Effector CD4-positive, alpha-beta T cell (primary cell): ENCODE measurements at places on chromosomes 13 and 19.

DNA sequence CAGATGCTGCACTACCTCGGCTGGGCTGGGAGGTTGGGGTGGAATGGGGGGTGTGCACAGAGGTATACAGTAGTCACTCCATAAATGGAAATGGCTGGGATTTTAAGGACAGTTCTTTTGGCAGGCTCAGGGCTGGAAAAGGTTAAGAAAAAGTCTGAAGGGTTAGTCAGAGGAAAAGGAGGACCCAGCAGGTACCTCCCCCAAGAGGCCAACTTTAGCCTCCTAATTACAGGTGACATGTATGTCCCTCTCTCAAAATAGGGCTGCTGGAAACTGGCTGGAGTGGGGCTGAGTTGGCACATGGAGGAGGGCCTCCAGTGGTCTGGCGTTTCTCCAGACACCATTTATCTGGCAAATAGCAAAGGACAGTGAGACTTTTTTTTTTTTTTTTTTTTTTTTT is 994 bp downstream of the CCDC194 start:
- no peak for DNase-seq

DNA sequence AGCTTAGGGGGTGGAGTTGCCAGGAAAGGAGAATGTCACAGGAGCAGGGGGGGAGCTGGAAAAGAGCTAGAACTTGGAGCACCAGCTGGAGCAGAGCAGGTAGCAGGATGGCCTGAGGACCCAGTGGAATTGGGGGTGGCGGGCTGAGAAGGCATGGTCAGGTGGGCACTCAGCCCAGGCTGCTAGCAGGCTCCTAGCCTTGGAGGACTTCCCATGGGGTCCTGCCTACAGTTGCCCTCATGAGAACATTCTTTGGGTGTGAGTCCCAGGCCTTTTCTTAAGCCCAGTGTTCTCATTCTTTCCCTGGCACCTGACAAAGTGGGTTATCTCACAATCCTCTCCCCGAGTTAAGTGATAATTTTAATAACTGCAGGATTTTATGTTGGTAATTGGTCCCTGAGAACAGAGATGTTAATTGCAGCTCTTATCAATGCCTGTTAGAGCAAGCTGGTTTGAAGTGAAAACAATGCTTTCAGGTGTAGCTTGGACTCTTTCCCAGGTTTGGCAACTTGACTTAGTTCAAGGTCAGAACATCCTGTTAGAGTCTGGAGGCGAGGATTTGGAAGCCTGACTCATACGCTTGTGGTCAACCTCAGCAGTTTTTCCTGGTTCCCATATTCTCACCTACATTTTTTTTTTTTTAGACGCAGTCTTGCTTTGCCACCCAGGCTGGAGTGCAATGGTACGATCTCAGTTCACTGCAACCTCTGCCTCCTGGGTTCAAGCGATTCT is 18.1 kb upstream of the OLFM4 start:
- DNase-seq, result no peak

- DNase-seq, result no peak
Measured at GRCh38 chr19:49339301-49340068, 4.3 kb downstream of the CD37 start.

DNA sequence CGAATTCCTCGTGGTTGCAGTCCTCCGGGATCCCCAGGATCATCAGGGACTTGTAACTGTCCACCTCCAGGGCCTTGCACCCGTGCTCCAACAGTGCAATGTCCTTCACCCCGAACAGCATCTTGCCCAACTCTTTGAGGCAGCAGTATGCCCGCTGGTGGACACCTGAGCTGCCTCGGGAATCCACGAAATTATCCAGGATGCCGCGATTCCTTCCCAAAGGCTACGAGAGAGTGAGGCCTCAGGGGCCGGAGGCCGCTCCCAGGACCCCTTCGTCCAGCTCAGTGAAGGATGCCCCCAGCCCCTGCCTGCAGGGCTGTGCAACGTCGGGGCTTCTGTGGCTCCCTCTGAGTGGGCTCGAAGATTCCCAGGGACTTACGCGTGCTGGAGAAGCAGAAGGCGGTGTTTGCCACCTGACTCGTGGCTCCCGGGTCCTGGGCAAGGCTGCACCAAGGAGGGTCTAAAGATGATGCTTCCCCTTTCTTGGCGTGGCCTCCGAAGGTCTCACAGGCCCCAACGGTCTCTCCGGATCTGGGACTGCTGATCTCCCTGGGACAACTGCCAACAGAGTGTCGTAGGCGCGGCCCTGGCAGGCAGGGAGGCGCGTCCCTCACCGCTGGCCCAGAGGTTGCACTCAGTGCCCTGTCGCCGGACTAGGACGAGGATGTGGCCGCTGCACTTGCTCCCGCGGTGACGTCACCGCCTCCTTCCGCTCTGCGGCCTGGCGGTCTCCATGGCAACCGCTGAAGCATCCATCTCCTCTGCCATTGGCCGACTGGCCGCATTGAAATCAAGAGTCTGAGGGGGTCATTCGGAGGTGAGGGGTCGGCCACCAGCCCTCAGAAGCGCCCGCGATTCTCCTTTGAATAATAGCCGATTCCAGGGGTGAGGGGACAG is at the start of gene PNMA8C:
PNMA8C (minus strand) TSS at position 698 of the 897 bp plus-strand sequence; CDS start at position 121, 577 bp downstream.
- no peak for DNase-seq

- no peak for DNase-seq
Measured at GRCh38 chr13:110758195-110758805, 44.8 kb downstream of the ING1 start.

DNA sequence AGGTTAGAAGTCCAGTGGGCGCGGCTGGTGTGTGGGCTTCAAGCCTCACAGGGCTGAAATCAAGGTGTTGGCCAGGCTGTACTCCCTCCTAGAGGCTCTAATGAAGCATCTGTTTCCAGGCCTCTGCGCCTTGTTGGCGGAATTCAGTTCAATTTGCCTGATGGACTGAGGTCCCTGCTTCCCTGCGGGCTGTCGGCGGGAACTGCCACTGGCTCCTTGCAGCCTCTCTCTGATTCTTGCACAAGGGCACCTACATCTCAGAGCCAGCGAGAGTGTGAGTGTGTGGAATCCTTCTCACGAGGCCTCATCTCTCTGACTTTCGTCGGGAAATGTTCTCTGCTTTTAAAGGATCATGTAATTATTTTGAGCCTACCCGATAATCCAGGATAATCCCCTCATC is 128.6 kb downstream of the DLEU7 start:
- no peak for DNase-seq

- no peak for DNase-seq
Measured at GRCh38 chr19:23971598-23971997, 56.9 kb downstream of the ZNF726 start.

GRCh38 chr13:91946498-91947070 is 548.2 kb downstream of the GPC5 start:
- no peak for DNase-seq

DNA sequence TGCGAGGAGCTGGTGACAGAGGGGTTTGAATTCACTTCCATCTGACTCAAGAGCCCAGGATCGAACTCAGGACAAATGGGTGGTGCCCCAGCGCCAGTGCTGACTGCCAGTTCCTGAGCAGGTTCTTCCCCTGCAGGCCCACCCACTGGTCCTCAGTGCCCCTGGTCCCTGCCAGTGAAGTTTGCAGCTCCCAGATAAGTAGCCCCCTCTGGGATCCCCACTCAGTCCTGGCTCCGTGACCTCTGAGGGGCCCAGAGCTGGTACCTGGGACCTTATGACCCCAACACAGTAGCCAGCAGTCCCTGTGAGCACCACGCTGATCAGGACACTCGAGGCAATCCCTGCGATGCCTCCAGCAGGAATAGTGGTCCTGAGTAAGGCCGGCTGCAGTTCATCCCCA is 11.3 kb upstream of the CEACAM20 start:
- no peak for DNase-seq

- DNase-seq, result peak; percentile 49
Measured at GRCh38 chr13:112587212-112587763, 665 bp downstream of the TUBGCP3 start.

DNA sequence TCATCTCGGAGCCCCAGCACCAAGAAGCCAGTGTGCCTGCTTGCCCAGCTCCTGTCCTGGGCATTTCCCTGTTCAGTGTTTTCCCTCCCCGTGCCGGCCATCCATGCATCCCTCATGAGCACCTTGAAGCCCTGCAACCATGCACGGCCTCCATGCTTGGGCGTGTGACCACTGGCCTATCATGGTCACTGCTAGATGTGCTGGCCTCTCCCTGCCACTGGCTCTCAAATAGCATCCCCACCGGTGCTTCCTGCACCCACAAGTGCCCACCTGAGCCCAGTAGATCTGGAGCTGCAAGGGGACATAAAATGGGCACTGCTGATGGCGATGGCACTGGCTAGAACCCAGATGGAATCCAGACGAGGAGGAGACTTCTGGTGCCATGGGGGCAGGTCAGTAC is 126.0 kb downstream of the TUBA3C start:
- no peak for DNase-seq

GRCh38 chr13:80082396-80083080 is 258.4 kb downstream of the SPRY2 start:
- no peak for DNase-seq

DNA sequence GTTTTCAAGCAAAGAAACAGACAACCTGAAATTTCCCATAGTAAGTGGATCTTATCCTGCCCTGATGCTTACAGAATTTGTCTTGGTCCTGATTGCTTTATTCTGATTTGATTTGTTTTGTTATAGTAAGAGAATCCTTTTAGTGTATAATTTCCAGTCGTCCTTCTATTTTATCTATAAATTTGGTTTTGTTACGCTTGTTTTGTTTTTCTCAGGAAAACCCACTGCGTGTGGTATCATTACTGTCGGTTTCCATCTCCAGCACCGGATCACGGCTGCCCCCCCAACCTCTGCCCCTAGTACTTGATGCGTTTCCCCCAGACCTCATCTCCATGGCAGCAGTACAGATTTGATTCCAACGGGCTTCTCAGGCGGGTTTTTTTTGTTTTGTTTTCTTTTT is 58.0 kb upstream of the PDCD5 start:
- no peak for DNase-seq

DNA sequence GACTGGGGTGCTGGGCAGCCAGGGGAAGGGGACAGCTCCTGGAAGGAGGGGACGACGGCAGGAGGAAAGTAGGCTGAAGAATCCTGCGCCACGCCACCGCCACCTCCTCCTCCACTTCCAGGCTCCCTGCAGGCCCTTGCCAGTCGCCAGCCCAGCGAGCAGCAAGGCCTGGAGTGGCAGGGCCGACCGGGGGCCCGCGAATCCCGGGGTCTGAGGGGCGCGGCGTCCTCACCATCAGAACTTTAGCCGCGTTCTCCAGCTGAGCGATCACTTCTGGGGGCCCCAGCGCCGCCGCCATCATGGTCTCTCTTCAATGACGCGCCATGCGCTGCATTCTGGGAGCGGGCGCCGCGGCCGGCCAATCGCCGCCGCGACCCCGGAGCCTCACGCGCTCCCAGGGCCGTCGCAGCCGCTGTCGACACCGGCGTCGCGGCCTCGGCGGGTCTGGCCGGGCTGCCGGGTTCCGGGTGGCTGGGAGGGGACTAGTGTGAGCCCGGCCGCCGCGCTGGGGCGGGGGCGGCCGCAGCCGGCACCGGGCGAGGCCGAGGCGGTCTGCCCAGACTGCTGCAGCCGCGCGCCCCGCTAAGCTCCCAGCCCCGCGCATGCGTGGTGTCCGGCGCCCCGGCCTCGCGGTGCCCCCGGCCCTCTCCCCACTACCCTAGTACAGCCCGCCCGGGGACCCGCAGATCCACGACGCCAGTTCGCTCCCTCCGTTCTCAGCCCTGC is at the start of gene XPO4:
XPO4 (minus strand) TSS at position 309 of the 726 bp plus-strand sequence; CDS start at position 301, 8 bp downstream.
- peak; percentile 67 for DNase-seq
